ENCODE measurements at places on chromosomes 6 and 20. TPM values are rescaled to one million over a fixed set of nuclear protein-coding genes. Genes with fewer than 3 reads are reported as not detected.

DNA sequence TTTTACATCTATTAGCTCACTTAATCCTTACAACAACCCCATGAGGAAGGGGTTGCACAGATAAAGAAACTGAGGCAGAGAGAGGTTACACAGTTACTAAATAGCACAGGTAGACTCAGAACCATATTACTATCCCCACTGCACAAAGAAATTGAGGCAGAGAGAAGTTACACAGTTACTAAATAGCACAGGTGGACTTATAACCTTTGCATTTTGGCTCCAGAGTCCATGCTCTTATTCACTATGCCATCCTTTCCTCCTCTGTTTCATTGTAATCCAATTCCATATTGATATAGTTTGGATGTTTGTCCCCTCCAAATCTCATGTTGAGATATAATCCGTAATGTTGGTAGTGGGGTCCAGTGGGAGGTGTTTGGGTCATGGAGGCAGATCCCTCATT, 3.5 kb downstream of the TDP2 start:
- DNase-seq = no peak

- no peak for DNase-seq
These were observed 86.3 kb upstream of the PREP start for GRCh38 chr6:105489216-105489530.

DNA sequence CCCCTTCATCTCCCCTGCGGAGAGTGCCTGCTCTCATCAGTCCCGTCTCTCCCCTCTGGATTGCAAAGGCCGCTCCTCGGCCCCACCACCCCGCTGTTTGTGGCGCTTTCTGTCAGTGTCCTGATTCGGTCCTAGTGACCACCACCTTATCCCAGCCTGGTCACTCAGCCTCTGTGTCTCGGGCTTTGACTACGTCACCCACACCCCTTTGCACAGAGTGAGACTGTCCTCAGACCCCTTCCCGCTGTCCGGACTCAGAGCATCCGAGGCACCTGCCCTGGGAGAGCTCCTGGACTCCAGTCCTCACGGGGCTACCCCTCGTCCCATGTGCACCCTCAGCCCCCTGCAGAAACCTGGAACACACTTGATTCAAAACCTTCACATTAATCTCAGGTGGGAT, 380.2 kb downstream of the TAF4 start:
- no peak for DNase-seq

GRCh38 chr6:93079061-93079460, 340.3 kb downstream of the EPHA7 start:
- no peak for DNase-seq

GRCh38 chr6:141437685-141438084, 695.0 kb upstream of the GJE1 start:
- DNase-seq = no peak

DNA sequence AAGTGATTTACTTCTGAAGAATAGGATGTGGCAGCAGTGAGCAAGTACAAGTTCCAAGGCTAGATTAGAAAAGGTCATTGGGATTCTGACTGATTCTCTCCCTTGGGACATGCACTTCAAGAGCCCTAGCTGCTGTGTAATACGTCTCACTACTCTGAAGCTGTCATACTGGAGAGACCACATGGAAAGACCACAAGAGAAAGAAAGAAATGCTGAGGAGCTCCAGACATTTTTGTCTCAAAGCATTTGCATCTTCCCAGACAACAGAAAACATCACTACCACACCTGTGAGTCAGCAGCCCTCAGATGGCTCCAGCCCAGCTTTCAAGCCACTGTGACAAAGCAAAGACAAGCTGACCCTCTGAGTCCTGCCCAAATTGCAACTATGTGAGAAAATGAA, 20.7 kb downstream of the TENT5A start:
- DNase-seq = no peak

DEFB113 gene
- not detected for total RNA-seq

BMP6 gene
- total RNA-seq = 0.07 TPM

MDC1 gene
- total RNA-seq = 7.6 TPM

GMPR gene
- total RNA-seq = 6.6 TPM

F13A1 gene
- total RNA-seq = not detected

EYS gene
- total RNA-seq = 0.81 TPM

PAX1 gene
- not detected for total RNA-seq

PNLDC1 gene
- not detected for total RNA-seq

SAMD3 gene
- 0.07 TPM for total RNA-seq

GABRR1 gene
- total RNA-seq = 0.02 TPM

NRN1 gene
- 8.7 TPM for total RNA-seq

All from A172 (cell line).